ENCODE measurements at places on chromosomes 12 and 14. TPM values are rescaled to one million over a fixed set of nuclear protein-coding genes. Genes with fewer than 3 reads are reported as not detected.

DNA sequence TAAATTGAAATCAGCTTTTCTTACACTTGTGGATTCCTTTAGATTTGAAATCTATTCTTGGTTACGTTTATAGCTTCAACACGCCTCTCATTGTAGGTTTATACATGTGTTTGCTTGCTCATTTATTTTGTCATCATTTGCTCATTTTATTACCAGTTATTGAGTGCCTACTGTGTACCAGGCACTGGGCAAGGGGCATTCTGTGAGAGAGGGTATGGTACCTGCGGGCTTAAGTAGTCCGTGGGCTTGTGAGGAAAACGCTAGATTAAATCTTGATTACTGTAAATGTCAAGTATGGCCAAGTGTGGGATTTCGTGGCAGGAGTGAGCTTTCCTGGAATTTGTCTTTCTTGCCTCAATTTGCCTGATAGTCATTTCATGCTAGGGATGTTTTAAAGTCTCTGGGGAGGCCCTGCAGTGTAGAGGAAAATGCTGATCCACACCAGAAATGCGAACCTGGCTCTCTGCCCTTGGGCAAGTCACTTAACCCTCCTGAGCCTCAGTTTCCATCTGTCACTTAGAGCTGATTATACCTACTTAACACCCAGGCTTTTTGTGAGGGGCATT lies 92.7 kb downstream of the CACNA1C start:
- H3K4me1 ChIP-seq: peaks cover 3% of the 10 kb centered on the region
- no peak for DNase-seq
- no peaks in the 10 kb centered on the region for H3K36me3 ChIP-seq
- H3K27me3 ChIP-seq: no peaks in the 10 kb centered on the region

The AQP6 gene
- polyA plus RNA-seq: 0.49 TPM

GRCh38 chr12:132604151-132604618 lies 6.2 kb downstream of the LRCOL1 start:
- DNase-seq: no peak
- H3K27ac ChIP-seq: peak overlapping the region; percentile 33
- H3K4me3 ChIP-seq: peak overlapping the region; percentile 30

DNA sequence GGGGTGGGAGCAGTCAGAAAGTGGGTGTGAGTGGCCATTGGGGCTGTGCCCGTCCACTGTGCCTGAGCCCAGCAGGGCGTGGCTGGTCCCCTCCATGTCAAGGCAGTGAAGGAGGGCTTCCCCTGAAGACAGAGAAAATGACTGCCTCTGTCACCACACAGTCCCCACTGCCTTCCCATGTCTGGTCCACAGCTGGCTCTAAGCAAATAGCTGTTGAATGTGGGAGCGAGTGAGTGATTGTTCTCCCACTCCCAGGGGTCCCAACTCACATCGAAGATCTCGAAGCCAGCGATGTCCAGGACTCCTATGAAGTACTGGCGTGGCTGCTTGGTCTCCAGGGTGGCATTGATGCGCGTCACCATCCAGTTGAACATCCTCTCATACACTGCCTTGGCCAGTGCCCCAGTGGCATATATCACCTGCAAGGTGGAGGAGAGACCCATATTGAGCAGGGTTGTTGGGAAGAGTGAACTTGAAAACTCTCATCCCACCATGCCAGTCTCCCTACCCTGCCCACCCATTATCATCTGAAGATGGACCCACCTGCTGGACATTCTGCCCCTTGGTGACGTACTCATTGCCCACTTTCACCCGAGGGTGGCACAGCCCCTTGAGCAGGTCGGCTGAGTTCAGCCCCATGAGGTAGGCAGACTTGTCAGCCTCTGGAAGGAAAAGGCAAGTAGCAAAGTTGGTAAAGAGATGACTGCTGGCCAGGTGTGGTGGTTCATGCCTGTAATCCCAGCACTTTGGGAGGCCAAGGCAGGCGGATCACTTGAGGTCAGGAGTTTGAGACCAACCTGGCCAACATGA lies 6.6 kb downstream of the MYH7 start:
- H3K27me3 ChIP-seq: no peaks in the 10 kb centered on the region
- DNase-seq: no peak
- H3K36me3 ChIP-seq: no peaks in the 10 kb centered on the region
- no peak overlapping the region for H3K27ac ChIP-seq
- H3K4me3 ChIP-seq: no peak overlapping the region

GRCh38 chr14:72741826-72742117 lies 152.1 kb downstream of the DPF3 start:
- no peaks in the 10 kb centered on the region for H3K27me3 ChIP-seq
- H3K36me3 ChIP-seq: no peaks in the 10 kb centered on the region
- DNase-seq: no peak
- no peak overlapping the region for H3K4me3 ChIP-seq

DNA sequence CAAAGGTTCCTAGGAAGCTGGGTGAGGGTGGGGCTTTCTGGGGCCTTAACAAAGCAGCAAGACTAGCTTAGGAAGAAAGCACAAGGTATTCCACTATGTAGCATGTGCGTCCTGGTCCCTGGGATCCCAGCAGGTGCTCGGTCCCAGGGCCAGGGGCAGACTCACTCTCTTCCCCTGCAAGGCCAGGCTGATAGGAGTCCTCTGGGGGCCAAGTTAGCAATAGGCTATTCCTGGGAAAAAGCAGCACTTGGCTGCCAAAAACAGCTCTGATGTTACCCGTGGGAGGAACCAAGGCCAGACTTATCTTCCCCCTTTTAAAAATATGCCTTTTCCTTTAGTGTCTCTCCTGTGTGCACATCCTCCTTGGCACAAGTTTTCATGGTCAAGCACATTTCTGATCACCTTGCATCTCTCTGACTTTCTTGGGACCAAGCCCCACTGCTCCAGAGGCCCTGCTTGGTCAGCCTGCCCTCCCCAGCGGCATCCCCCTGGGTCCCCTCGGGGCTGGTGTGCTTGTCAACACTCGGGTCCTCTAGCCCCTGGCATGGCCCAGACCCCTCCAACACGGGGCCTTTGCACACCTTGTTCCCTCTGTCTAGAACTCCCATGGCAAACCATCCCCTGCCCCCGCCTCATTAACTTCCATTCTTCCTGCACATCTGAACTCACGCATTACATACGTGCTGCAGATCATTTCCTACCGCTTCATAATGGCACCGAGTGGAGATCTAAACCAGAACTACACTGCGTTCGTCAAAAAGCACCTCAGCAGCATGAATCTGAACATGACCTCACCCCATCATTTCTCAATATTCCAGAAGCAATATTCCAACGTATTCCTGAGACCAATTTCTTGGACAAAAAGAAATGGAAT lies 21.9 kb downstream of the CCDC92 start:
- H3K27me3 ChIP-seq: no peaks in the 10 kb centered on the region
- peak overlapping the region; percentile 82 for H3K27ac ChIP-seq
- peaks cover 23% of the 10 kb centered on the region for H3K4me1 ChIP-seq

The PRMT5 gene
- polyA plus RNA-seq: 65.2 TPM
